ENCODE measurements at places on chromosomes 7 and 10.

GRCh38 chr7:143286522-143286890, 1.6 kb upstream of the CASP2 start:
- no peak for DNase-seq

- no peak for DNase-seq
Observed at GRCh38 chr7:21543528-21544302, 876 bp downstream of the DNAH11 start.

DNA sequence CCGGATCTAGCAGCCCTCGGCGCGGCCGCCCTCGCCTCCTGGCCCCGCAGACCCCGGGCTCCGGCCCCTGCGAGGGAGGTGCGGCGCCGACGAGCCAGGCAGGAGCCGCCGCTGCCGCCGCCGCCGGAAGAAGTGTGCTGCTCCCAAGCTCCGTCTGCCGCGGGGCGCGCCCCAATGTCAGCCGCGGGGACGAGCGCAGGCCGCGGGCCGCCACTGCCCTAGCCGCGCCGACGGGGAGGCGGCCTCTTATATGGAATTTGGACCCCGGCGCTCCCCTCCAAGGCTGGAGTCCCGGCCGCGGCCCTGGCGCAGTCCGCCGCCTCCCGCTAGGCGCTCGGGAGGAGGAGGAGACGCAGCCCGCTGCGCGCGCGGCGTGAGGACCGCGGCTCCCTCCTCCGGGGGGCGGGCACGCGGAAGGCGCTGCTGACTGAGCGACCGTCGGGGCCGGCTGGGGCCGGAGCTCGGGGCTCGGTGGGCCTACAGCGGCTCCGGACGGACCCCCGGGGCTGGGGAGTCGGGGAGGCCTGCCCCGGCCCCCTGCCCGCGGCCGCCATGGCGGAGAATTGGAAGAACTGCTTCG, at the start of gene TRIM8:
Gene TRIM8 (plus strand): TSS at position 414 of the 580 bp plus-strand sequence. CDS start 139 bp downstream, at position 553.
- DNase-seq: no peak

GRCh38 chr7:147415991-147416390, 1174.6 kb upstream of the C7orf33 start:
- no peak for DNase-seq

- DNase-seq: no peak
Observed at GRCh38 chr7:75611557-75612178, 119.5 kb downstream of the SPDYE5 start.

- no peak for DNase-seq
Observed at GRCh38 chr7:43764039-43764761, 5.7 kb downstream of the BLVRA start.
